Activated CD8-positive, alpha-beta memory T cell treated with anti-CD3 and anti-CD28 coated beads, Interleukin-2, amount 50 U/mL, for 4 hours (primary cell): ENCODE measurements at places on chromosomes 7 and 10.

GRCh38 chr7:116518961-116519360 is 5.9 kb upstream of the CAV1 start:
- DNase-seq: no peak

DNA sequence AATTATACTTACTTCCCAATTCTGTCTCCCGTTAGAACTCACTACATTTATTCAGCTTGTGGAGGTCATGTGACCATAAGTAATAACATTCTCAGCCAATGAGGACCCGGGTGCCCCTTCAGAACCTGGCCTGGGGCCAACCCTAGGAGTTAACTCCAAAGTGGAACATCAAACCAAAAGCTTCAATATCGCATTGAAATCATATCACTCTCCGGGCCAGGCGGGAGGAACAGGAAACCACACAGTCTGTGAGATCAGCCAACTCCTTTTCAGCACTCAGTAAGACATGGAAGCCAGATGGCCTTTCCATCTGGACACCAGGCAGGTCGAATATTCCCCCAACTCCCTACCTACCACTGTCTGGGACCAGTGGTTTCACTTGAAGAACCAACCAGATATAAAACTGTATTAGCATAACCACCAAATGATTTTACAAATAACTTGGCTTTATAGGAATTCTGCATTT is 5.5 kb downstream of the CREB3L2 start:
- no peak for DNase-seq

DNA sequence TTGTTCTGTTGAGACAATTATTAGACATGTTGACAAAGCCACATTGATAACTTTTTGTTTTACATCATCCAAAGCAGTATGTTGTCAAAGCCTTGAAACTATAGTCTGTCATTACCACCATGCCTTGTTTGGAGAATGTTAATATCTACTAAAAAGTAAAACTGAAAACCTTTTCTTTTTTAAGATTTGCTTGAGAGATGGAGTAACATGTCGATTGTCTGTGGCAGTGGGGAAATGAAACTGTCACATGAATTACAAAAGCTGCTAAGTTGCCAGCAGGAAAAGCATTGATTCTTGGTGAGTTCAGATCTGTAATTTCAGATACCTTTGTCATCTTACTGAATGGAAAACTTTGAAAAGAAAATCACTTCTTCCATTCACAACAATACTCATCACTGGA is 69.1 kb downstream of the TFPI2 start:
- no peak for DNase-seq

DNA sequence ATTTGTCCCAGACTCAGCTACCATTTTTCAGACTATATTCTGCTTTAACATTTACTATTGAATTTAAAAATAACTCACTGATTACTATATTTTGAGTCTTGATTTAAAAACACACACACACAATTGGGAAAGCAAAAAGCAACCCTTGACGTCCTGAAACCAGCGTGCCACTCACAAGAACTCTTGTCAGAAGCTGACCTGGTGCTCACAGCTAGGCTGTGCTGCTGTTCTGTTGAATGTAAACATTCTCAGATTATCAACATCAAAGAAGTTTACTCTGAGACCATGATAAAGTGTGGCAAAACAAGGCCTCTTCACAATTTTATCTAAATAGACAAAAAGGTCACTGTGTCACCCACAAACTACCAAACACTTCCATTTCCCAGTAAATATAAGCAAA is 62.6 kb upstream of the CACNA2D1 start:
- DNase-seq: no peak

DNA sequence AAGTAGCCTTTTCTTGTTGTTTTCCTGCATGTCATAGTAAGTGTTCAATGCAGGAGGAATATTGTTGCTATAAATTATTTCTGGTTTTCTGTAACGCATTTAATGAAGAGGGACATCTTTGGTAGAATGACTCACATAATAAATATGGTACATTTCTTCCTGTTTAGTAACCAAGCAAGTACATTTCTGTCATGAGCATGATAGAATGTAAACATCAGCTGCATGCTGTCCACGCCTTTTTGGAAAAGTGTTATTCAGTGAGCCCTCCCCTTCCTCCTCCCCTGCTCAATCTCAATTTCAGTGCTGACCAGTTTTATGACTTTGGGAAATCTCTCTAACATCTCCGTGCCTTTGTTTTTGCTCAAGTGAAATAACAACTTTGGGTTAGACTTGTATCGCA is 664.0 kb downstream of the XPNPEP1 start:
- no peak for DNase-seq

- DNase-seq: no peak
These were observed 19.5 kb upstream of the PPP1R3C start for GRCh38 chr10:91652364-91652763.

GRCh38 chr7:91408388-91409154 is 144.3 kb downstream of the FZD1 start:
- DNase-seq: no peak

DNA sequence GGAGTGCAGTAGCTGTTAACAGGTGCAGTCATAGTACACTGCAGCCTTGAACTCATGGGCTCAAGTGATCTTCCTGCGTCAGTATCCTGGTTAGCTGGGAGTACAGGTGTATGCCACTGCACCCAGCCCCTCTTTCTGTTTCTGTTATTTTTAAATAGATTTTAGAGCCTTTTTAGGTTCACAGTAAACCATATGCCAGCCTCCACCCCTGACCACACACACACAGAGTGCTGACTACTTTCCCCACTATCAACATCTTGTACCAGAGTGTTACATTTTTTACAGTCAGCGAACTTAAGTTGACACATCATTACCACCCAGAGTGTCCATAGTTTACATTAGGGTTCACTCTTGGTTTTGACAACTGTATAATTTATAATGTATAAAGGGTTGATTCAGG is 32.1 kb downstream of the MARCHF5 start:
- DNase-seq: no peak

DNA sequence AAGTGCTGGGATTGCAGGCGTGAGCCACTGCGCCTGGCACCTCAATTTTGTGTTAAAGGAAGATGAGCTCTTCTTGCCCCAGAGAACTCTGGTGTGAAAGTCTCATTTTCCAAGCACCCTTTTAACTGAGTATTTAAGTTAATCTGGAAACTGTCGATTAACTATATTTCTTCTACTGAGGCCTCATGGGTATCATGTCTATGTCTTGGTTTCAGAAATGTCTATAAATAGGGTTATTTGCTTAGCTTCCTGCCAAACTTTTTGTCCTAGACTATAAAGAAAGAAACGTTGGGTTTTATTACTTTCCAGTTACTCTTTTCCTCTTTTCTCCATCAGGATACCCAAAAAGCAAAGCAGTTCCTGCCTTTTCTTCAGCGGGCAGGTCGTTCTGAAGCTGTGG is 102.4 kb downstream of the LRRC4 start:
- DNase-seq: no peak

GRCh38 chr7:101690061-101690460 is 61.0 kb upstream of the MYL10 start:
- no peak for DNase-seq

DNA sequence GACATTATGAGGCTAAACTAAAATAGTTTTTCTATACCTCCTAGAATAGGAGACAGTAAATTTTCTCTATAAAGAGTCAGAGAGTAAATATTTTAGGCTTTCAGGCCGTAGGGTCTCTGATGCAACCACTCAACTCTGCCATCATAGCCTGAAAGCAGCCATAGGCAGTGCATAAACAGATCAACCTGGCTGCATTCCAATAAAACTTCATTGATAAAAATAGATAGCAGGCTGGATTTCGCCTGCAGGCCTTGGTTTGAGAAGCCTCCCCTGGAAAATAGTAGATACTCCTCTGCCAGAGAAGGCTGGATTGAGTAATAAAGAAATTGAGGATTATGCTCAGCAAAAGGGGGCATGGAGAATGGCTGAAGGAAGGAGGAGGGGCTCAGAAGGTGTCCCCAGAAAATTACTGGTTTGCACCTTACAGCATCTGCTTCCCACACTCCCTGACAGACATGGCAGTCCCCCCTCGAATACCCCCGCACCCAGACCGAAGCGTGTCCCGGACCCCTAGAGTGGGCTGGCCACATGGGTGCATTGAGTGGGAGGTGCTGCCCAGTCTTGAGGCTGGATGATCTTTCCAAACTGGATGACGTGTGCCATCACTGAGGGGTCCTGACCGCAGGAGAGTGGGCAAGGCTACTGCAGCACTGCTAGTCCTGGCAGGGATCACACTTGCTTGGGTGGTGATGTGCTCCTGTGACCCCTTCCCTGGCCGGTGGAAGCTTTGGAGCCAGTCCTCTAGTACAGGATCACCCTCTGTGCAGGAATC is 126.6 kb downstream of the PTPN20 start:
- DNase-seq: peak; percentile 1

- DNase-seq: no peak
These were observed 75.3 kb downstream of the DOCK4 start for GRCh38 chr7:112130729-112131410.
